ENCODE measurements at places on chromosomes 12 and 14. TPM values are rescaled to one million over a fixed set of nuclear protein-coding genes. Genes with fewer than 3 reads are reported as not detected.

The INHBE gene
- total RNA-seq: not detected

The GTF2A1 gene
- total RNA-seq: 24.4 TPM

The SRGAP1 gene
- 11.0 TPM for total RNA-seq

The GPX2 gene
- 4.3 TPM for total RNA-seq

DNA sequence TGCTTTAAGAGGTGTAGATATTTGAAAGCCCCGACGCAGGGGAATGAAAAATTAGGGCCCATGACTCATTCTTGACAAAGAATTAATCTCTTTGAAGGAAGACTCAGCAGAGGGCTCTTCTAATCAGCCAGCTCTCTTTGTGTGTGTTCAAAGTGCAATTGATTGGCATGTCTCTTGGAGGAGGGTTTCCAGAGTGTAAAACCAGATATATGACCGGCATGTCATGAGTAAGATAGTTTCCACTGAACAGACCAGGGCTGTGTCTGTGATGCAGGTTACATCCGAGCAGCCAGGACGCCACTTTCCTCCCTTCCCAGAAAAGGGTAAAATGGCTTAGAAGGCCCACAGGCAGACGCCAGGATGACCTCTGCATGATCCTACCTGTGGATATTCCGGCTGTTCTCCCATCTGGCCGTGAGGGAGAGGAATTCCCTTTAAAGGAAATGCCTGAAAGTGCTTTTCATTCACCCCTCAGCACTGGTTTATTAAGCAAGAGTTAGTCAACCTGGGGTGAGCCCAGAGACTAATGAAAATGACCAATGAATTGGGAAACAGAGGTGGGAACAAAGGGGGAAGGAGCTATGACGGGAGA is 7.2 kb upstream of the KRT75 start:
- no peaks in the 10 kb centered on the region for H3K36me3 ChIP-seq
- no peaks in the 10 kb centered on the region for H3K27me3 ChIP-seq
- DNase-seq: peak; percentile 76
- H3K27ac ChIP-seq: peak overlapping the region; percentile 95
- H3K4me3 ChIP-seq: peak overlapping the region; percentile 11
